Neuronal stem cell (in vitro differentiated cells): ENCODE measurements at places on chromosomes 1 and 21.

GRCh38 chr21:45511661-45512431, 30.4 kb downstream of the SLC19A1 start:
- H3K36me3 ChIP-seq, result peaks cover 24% of the 10 kb centered on the region
- no peak overlapping the region for H3K4me3 ChIP-seq

DNA sequence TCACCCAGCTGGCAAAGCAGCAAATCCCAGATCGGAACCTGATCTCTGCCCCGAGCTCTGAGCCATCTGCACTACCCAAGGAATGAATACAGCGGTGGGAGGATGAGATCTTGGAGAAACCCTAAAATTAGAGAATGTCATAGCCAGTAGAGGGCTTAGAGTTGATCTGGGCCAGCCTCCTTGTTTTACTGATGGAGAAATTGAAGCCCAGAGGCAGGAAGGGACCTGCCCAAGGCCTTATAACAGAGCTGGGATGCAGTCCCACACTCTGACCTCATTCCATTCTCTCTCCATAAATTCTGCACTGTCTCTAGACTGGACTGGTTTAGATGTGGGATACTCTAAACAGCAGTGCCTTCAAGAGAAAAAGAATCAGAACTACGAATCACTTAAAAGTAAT, 4.8 kb upstream of the SFN start:
- no peak overlapping the region for H3K4me3 ChIP-seq
- H3K36me3 ChIP-seq, result peaks cover 7% of the 10 kb centered on the region
- no peaks in the 10 kb centered on the region for H3K27me3 ChIP-seq
- H3K27ac ChIP-seq, result no peak overlapping the region
- no peak for DNase-seq

- peaks cover 8% of the 10 kb centered on the region for H3K4me1 ChIP-seq
- H3K4me3 ChIP-seq, result no peak overlapping the region
- no peaks in the 10 kb centered on the region for H3K27me3 ChIP-seq
- H3K27ac ChIP-seq, result no peak overlapping the region
Measured at GRCh38 chr1:234582681-234583301, 27.2 kb downstream of the IRF2BP2 start.

DNA sequence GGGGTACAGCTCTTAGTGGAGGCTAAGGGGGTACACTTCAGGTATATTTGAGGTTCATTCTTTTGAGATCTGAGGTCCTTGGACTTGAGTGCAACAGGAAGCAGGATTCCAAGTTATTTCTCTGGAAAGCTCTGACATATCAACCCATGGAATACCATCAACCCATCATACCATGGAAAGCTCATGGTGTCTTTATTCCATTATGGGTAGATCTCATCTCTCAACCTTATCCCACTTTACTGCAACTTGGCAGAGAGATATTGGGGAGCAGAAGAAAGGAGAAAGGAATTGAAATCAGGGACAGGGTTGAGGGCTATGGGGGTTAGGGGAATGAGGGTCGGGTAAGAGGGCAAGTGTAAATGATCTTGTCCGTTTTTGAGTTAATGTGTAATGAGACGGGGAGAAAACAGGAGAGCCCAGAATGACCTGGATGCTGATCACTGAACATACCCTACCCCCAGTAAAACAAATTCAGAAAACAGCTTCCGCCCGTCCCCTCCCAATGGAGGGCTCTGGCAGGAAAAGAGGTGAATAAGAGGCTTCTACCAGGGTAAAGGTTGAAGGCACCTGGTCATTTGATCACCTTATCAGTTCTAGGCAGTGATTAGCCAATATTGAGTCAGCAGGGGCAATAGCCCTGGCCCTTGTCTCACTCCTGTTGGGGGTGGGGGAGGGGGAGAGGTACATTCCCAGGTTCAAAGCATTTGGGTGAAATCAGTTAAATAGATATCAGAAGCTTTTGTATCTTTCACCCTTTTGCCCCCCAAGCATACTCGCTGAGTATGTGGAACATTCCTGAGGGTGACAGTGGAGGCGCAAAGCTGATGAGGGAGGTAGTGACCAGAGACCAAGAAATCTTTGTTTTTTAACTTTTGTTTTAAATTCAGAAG, 622 bp upstream of the APOA2 start:
- H3K36me3 ChIP-seq, result peaks cover 10% of the 10 kb centered on the region
- no peak overlapping the region for H3K4me3 ChIP-seq
- DNase-seq, result no peak

- H3K27me3 ChIP-seq, result no peaks in the 10 kb centered on the region
- no peak for DNase-seq
- H3K36me3 ChIP-seq, result no peaks in the 10 kb centered on the region
Measured at GRCh38 chr1:205780335-205780734, 5.1 kb upstream of the RAB29 start.

DNA sequence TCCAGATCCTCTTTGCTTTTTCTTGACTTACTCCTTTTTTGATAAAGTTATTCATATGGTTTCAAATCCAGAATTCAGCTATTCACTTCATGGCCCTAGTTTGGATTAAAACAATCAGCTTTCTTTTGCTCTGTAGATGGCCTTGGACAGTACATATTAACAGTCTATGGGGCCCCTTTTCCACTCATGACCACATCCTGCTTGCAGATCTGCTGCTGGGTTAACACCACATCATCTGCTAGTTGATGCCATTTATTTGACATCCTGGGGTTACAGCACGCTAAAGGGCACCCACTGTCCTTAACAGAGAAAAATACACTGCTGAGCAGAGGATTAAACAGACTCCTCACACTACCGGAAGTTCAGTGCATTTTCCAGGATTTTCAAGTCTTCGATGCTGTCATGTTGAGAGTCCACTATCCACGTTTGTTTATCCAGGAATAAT, 941 bp upstream of the IFI16 start:
- no peak overlapping the region for H3K27ac ChIP-seq
- peaks cover 10% of the 10 kb centered on the region for H3K4me1 ChIP-seq
- H3K27me3 ChIP-seq, result no peaks in the 10 kb centered on the region
- DNase-seq, result no peak

- H3K36me3 ChIP-seq, result no peaks in the 10 kb centered on the region
- H3K27ac ChIP-seq, result no peak overlapping the region
- no peak for DNase-seq
- no peak overlapping the region for H3K4me3 ChIP-seq
Measured at GRCh38 chr1:24275510-24275909, 43.6 kb upstream of the GRHL3 start.

GRCh38 chr1:101043776-101044175, 18.2 kb upstream of the DPH5 start:
- H3K4me3 ChIP-seq, result no peak overlapping the region
- H3K36me3 ChIP-seq, result peaks cover 8% of the 10 kb centered on the region
- H3K4me1 ChIP-seq, result peaks cover 3% of the 10 kb centered on the region
- no peaks in the 10 kb centered on the region for H3K27me3 ChIP-seq
- no peak overlapping the region for H3K27ac ChIP-seq
- no peak for DNase-seq

GRCh38 chr1:172185211-172185610, 235.3 kb upstream of the C1orf105 start:
- no peak overlapping the region for H3K4me3 ChIP-seq
- H3K27me3 ChIP-seq, result no peaks in the 10 kb centered on the region
- H3K36me3 ChIP-seq, result no peaks in the 10 kb centered on the region
- no peak for DNase-seq
- H3K4me1 ChIP-seq, result no peaks in the 10 kb centered on the region

- no peaks in the 10 kb centered on the region for H3K4me1 ChIP-seq
- H3K27me3 ChIP-seq, result no peaks in the 10 kb centered on the region
Measured at GRCh38 chr21:14562959-14563358, 16.8 kb upstream of the SAMSN1 start.

GRCh38 chr1:163168053-163168452, 34.7 kb downstream of the RGS5 start:
- no peak overlapping the region for H3K4me3 ChIP-seq
- no peak overlapping the region for H3K27ac ChIP-seq
- no peaks in the 10 kb centered on the region for H3K27me3 ChIP-seq
- no peaks in the 10 kb centered on the region for H3K4me1 ChIP-seq
- no peak for DNase-seq
- H3K36me3 ChIP-seq, result peaks cover 2% of the 10 kb centered on the region

DNA sequence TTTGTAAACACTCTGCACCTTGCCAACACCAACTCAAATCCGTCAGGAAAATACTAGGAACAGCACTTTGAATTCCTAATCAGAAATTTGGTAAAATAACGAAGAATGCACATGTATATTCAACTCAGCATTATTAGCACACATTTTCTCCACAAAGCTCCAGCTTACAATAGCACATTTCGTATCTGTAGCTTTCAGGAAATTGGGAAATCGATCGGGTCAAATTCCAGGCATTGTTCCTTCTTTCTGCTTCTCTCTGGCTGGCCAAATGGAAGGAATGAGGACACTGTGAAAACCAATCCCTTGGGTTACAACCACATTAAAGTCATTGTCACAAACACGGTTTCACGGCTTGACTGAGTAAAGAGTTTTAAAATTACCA, 58.6 kb downstream of the NPHP4 start:
- H3K27me3 ChIP-seq, result no peaks in the 10 kb centered on the region
- peaks cover 19% of the 10 kb centered on the region for H3K36me3 ChIP-seq
- H3K27ac ChIP-seq, result no peak overlapping the region
- peaks cover 7% of the 10 kb centered on the region for H3K4me1 ChIP-seq
- no peak for DNase-seq

DNA sequence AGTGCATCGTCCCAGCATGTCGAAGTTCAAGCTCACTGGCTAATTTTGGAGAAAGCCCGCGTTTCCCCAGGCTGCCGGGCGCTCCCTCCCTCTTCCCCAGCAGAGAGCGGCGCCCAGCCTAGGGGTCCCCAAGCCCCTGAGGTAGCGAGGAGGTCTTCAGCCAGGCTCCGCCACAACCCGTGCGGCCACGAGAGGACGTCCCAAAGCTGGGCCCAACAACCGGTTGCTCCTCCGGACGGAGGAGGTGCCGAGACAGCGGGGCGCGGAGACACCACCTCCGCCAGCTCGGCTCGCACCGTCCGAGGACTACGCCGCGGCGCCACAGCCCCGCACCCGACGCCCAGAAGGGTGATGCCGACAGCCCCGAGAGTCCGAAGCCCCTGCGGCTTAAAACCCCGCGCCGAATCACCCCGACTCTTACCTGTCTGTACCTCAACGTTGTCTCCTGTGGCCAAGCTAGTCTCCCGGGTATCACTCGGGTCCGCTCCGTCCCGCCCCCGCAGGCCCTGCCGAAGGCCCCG, at the start of gene DENND2C:
Gene DENND2C, minus strand, starts transcription at position 488 of the 521 bp plus-strand sequence. CDS start 44,065 bp downstream, outside the sequence.
- H3K36me3 ChIP-seq, result no peaks in the 10 kb centered on the region
- H3K27ac ChIP-seq, result no peak within 1 kb of the TSS

DNA sequence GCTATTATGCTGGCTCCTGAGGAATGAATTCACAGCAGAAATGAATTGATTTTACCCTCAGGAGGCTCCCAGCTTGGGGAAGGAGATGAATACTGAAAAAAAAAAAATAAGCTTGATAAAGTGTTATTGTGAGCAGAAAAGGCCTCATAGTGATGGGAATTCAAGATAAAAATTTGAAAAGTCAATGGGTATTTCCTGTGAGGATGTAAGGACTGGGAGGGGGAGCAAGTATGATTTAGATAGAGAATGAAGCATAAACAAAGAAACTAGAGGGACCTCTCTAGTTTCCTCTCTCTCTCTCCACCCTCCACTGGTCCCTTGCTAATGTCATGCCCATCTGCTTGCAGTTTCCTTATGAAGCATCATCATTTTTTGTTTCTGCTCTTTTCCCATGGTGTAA, 439.0 kb upstream of the PLXNA2 start:
- no peak for DNase-seq
- no peak overlapping the region for H3K27ac ChIP-seq
- no peaks in the 10 kb centered on the region for H3K4me1 ChIP-seq
- H3K36me3 ChIP-seq, result no peaks in the 10 kb centered on the region
- no peaks in the 10 kb centered on the region for H3K27me3 ChIP-seq

GRCh38 chr1:42453386-42453785, 2.4 kb downstream of the ZMYND12 start:
- DNase-seq, result no peak
- no peak overlapping the region for H3K27ac ChIP-seq
- H3K27me3 ChIP-seq, result peaks cover 5% of the 10 kb centered on the region
- peaks cover 5% of the 10 kb centered on the region for H3K4me1 ChIP-seq
- no peak overlapping the region for H3K4me3 ChIP-seq

DNA sequence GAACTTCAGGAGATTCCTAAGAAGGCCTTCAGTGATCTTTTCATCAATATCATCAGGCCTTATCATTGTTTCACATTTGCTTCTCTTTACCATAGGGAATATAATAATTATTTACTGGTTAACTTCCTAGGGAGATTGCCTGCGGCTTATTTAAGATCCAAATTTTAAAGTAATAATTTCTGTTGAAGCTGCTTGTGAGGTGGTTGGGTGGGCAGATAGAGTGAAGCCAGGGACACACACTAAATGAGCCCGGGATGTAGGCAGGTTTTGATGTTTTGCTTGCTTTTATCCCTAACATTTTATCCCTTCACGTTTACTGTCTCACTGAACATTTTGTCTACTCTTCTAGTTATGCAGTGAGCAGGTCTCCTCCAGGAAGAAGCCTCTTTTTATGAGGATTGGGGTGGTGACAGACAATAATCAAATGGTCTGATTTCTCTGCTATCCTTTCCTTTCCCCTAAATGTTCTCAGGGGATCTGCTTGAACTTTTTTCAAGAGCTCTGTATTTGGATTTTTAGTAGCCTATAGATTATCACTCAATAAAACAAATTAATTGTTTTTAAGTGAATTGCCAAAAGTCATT, 164.7 kb downstream of the RUNX1 start:
- no peak overlapping the region for H3K4me3 ChIP-seq
- no peak for DNase-seq
- peaks cover 12% of the 10 kb centered on the region for H3K27me3 ChIP-seq
- H3K27ac ChIP-seq, result no peak overlapping the region

- no peak overlapping the region for H3K27ac ChIP-seq
- DNase-seq, result no peak
- H3K4me1 ChIP-seq, result peaks cover 2% of the 10 kb centered on the region
- H3K4me3 ChIP-seq, result no peak overlapping the region
- no peaks in the 10 kb centered on the region for H3K27me3 ChIP-seq
Measured at GRCh38 chr1:21823206-21823979, 11.3 kb downstream of the LDLRAD2 start.

GRCh38 chr1:7366955-7367665, 404.0 kb upstream of the VAMP3 start:
- no peaks in the 10 kb centered on the region for H3K36me3 ChIP-seq
- no peaks in the 10 kb centered on the region for H3K27me3 ChIP-seq
- H3K27ac ChIP-seq, result no peak overlapping the region
- peaks cover 3% of the 10 kb centered on the region for H3K4me1 ChIP-seq
- no peak overlapping the region for H3K4me3 ChIP-seq
- DNase-seq, result no peak

- H3K4me3 ChIP-seq, result no peak overlapping the region
- no peak overlapping the region for H3K27ac ChIP-seq
- no peak for DNase-seq
- no peaks in the 10 kb centered on the region for H3K36me3 ChIP-seq
Measured at GRCh38 chr1:161502641-161503393, 2.4 kb upstream of the FCGR2A start.

GRCh38 chr21:45642122-45642813, 1.3 kb upstream of the PCBP3 start:
- H3K27ac ChIP-seq, result no peak overlapping the region
- peaks cover 4% of the 10 kb centered on the region for H3K4me1 ChIP-seq
- H3K4me3 ChIP-seq, result peak overlapping the region; percentile 74
- peaks cover 37% of the 10 kb centered on the region for H3K27me3 ChIP-seq
